ENCODE measurements at places on chromosomes 7 and 10.
A peak's percentile ranks its signal among the peaks of the same experiment; 100 is the strongest.

- DNase-seq: no peak
These were observed 21.2 kb downstream of the INPP5A start for GRCh38 chr10:132558516-132559413.

DNA sequence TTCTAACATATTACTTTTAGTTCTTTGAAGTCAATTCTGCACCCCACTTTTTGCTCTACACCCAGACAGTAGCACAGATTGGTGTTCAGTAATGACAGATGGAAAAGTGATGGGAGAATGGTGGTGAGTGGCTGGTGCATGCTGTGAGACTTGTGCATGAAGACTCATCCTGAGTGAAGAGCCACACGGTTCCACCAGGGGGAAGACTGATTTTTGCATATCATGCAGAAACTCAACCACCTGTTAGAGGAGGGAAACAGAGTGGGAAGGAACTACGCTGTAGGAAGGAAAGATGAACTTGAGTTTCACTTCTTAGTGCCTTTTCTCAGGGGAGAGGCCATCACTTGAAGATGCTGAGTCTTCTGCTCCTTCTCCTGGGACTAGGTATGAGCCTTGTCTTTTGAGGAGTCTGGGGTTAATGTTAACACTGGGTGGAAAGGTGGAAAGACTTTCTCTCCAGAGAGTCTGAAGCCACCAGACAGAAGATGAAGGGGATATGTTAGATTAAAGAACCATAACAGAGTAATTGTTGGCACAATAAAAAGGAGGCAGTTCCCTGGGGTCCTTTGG, 9.3 kb upstream of the PRSS1 start:
- DNase-seq: no peak

DNA sequence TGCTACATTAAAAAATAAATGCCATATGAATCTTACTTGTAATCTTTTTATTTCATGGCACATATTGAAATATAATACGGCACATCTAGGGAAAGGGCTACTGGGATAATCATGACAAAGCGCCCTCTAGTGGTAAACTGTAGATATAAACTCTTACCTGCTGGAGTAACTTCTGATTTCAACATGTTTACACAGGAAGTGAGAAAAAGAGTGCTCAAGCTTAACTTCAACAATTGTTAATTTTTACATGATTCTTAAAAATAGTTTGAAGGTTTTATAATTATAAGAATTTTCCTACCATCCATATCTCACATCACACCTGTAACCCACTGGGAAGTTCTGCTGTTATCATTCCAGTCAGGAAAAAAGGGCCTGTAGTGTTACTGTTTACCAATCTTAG, 2.0 kb upstream of the HEPACAM2 start:
- DNase-seq: peak; percentile 82

GRCh38 chr10:97024168-97025073, 161.3 kb downstream of the SLIT1 start:
- DNase-seq: peak; percentile 92

DNA sequence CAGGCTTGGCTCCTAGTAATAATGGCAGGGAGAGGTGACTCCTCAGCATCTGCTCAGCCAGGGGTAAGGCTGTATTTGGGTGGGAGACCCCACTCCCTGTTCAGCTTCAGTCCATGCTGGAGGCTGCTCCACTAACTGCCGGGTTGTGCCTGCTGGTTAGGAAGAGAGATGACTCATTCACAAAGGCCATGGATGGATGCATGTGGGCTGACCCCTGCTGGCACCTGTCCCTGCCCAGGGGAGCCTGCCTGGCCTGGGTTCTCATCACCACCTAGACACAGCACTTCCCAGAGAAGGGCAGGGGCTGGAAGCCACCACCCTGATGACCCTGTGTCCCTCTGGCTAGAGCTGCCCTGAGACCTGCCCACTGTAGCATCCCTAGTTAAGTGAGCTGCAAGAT, 59.0 kb downstream of the VSTM4 start:
- DNase-seq: peak; percentile 29

GRCh38 chr10:42952349-42952748, 124.5 kb upstream of the RET start:
- no peak for DNase-seq

- no peak for DNase-seq
These were observed 420.2 kb downstream of the PTPRN2 start for GRCh38 chr7:158167373-158167772.

DNA sequence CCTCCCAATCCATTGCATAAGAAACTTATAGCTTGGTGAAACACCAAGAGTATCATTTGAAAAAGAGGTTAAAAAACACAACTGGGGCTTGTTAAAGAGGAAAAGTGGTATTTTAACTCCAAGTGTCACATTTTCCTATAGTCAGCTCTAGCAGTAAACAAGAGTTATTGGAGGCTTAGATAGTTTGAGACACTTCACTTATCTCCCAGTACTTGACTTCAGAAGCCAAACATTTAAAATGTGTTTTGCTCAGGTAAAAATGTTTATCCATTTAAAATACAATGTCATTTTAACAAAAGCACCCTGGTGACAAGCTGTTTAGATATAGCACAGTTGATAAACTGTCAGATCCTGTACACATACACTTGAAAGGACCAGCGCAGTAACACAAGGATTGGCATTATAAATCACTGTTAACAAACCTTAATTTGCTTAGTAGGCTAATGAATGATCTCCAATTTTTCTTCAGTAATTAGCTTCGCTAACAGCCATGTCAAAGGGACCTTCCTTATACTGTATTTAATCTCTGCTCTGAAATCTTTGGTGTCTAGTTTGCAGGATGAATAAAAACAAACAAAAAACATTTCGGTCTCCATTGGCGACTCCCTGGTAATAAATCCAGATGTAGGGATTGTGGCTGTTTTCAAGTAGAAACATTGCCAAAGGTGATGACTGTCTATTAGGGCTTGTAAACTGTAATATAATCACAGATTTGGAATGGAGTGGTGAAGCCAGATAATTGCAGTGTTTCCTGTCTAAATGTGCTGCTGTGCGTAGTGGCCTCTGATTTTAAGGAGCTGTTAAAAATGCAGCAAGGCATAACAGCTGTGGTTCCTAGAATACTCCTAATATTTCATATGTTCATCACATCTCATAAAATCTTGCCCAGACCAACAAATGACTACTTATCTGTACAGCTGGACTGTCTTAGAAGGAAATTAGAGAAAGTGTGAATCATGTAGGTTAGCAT, 545.1 kb downstream of the AUTS2 start:
- DNase-seq: peak; percentile 76

DNA sequence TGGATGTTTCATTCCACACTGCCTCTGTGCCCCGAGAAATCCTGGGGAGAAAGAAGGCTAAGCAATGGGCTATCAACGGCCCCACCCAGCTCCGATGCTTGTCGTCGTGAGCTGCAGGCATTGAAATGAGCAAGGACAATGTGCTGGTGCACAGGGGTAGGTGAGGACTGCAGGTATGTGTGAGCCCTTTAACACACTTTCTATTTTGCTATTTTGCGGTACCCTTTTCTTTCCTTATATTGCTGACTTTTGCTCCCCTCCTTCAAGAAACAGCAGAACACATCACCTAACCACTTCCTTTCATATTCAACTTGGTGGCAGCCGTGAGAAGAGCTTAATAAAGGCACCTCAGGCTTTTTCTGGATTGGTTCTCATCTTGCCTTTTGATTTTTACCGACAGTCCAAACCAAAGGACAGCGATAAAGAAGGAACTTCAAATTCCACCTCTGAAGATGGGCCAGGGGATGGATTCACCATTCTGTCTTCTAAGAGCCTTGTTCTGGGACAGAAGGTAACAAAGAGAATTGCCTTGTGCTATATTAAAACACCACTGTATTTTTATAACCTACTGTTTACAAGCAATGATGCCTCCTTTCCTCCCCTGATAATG, 39.2 kb downstream of the AIFM2 start:
- DNase-seq: no peak

Data from A172 (cell line).